ENCODE measurements at places on chromosomes 7 and 10. TPM values are rescaled to one million over a fixed set of nuclear protein-coding genes. Genes with fewer than 3 reads are reported as not detected.

The MUC12 gene
- total RNA-seq: not detected

DNA sequence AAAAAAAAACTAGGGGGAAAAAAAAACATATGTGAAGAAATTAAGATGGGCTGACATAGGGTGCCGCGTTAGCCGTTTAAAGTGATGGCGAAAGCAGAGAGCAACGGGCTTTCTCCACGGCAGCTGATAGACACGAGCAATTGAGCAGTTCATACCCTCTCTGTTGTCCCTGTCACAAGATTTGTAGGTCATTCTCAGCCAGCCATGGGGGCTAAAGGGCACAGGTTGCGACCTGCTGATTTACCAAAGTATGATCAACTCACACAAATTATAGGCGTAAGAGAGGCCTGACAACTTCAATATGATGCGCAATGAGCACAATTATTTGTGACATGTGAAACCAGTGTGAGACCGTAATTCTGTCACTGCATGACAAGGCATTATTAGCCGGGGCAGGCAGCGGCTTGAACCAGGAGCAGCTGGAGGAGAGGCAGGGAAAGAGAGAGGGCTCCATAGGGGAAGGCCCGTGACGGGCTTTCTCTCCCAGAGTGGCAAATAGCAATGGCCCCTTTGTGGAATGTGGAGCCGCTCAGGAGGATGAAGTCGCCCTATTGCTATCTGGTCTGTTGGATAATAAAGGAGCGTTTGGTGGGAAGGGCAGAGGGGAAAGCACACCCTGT lies 195.1 kb upstream of the HABP2 start:
- no peaks in the 10 kb centered on the region for H3K4me1 ChIP-seq
- no peak for DNase-seq
- H3K27ac ChIP-seq: no peak overlapping the region
- no peaks in the 10 kb centered on the region for H3K36me3 ChIP-seq

GRCh38 chr10:71521504-71522441 lies 125.1 kb downstream of the CDH23 start:
- H3K4me3 ChIP-seq: no peak overlapping the region
- DNase-seq: no peak
- H3K4me1 ChIP-seq: no peaks in the 10 kb centered on the region
- H3K27ac ChIP-seq: no peak overlapping the region
- no peaks in the 10 kb centered on the region for H3K36me3 ChIP-seq

DNA sequence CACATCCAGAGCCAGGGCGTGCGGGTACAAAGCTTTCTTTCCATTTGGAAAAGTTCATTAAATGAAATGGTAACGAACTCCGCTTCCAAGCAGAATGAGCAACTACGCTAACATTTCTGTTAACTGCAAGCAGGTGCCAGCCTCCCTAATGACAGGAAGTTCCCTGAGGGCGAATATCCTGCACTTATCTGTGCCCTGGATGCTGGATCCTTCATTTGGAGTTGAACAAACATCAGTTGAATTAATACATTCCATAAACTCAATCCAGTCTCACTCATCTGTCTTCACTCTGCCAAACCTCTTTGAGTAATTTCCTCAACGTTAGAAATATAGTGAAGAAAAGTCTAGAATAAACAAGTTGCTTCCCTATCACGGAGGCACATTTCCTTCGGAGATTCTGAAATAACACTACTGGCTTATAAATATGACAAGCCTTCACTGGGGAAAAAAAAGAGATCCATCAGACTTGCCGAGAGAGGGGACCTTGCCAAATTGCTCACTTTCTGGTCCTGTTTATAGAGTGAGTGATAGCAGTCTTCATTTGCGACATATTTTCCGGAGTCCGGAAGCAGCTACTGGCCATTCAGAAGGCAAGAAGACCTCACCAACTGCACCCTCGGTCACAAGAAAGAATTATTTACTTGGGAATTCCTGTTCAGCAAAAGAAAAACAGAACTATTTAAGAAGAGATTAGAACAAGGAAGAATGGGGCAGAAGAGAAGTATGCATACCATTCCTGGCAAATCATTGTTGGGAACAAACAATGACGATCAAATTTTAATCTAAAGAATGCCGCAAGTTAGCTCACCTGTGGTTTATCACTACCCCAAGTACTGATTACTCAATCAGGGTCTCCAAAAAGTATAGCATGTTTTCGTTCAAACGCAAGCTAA lies 196.4 kb downstream of the FAM107B start:
- H3K4me3 ChIP-seq: peak overlapping the region; percentile 2
- H3K27ac ChIP-seq: peak overlapping the region; percentile 18
- no peaks in the 10 kb centered on the region for H3K27me3 ChIP-seq
- H3K4me1 ChIP-seq: peaks cover 84% of the 10 kb centered on the region
- DNase-seq: no peak

- no peak overlapping the region for H3K27ac ChIP-seq
- H3K4me1 ChIP-seq: no peaks in the 10 kb centered on the region
- no peaks in the 10 kb centered on the region for H3K36me3 ChIP-seq
- no peak overlapping the region for H3K4me3 ChIP-seq
Measured at GRCh38 chr7:54906963-54907362, 111.9 kb upstream of the EGFR start.

GRCh38 chr10:7251696-7252465 lies 159.0 kb downstream of the SFMBT2 start:
- H3K27me3 ChIP-seq: no peaks in the 10 kb centered on the region
- no peaks in the 10 kb centered on the region for H3K4me1 ChIP-seq
- no peak overlapping the region for H3K27ac ChIP-seq
- H3K4me3 ChIP-seq: no peak overlapping the region
- DNase-seq: peak; percentile 31
- H3K36me3 ChIP-seq: no peaks in the 10 kb centered on the region

- no peak overlapping the region for H3K4me3 ChIP-seq
- no peak for DNase-seq
Measured at GRCh38 chr7:73890555-73891147, 29.7 kb downstream of the TMEM270 start.

GRCh38 chr7:13945670-13946069 lies 43.8 kb downstream of the ETV1 start:
- H3K27ac ChIP-seq: no peak overlapping the region
- H3K27me3 ChIP-seq: no peaks in the 10 kb centered on the region
- no peaks in the 10 kb centered on the region for H3K36me3 ChIP-seq
- no peaks in the 10 kb centered on the region for H3K4me1 ChIP-seq

All from CD4-positive, CD25-positive, alpha-beta regulatory T cell (primary cell).